ENCODE measurements at places on chromosomes 1 and 21. TPM values are rescaled to one million over a fixed set of nuclear protein-coding genes. Genes with fewer than 3 reads are reported as not detected.

The KDF1 gene
- 0.27 TPM for total RNA-seq

The TARBP1 gene
- total RNA-seq, result 56.7 TPM

The LMX1A gene
- 9.6 TPM for total RNA-seq

The APOBEC4 gene
- not detected for total RNA-seq

The CAMK2N1 gene
- total RNA-seq, result 27.9 TPM

The SERTAD4 gene
- total RNA-seq, result 9.3 TPM

Data from camera-type eye (tissue), 1 donor.